Nucleus accumbens (tissue), 56 donors: ENCODE measurements at places on chromosomes 3 and 15.

GRCh38 chr15:59917504-59918157 lies 86.5 kb upstream of the FOXB1 start:
- peak; percentile 1 for DNase-seq

DNA sequence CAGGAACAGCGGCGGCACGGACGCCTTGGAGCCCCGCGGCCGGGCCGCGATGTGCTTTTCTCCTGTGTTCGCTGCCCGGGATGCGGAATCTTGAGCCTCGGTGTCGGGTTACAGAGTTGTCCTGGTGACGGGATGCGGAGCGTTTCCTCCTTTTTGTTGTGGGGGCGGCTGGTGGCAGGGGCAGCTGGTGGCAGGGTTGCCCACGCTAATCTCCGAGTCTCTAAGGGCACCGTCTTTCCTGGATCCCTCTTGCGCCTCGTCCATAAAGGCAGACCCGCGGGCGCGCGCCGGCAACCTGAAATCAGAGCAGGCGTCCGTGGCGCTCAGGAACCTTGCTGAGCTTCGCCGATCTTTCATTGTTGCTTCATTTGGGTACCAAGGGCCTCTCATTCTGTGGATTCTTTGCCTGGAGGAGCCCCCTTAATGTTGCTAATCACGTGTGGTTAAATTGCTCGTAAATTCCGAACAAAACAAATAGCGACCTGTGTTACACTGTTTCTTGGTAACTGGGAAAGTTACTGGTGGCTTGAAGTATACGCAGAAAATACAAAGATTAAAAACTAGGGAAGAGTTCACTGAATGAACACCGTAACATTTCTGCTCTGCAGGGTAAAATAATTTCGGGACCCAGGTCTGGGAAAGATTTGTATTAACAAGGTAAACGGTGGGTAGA lies 844 bp upstream of the PFN2 start:
- peak; percentile 49 for DNase-seq

GRCh38 chr15:84824260-84825007 lies 7.3 kb downstream of the ALPK3 start:
- DNase-seq: no peak

DNA sequence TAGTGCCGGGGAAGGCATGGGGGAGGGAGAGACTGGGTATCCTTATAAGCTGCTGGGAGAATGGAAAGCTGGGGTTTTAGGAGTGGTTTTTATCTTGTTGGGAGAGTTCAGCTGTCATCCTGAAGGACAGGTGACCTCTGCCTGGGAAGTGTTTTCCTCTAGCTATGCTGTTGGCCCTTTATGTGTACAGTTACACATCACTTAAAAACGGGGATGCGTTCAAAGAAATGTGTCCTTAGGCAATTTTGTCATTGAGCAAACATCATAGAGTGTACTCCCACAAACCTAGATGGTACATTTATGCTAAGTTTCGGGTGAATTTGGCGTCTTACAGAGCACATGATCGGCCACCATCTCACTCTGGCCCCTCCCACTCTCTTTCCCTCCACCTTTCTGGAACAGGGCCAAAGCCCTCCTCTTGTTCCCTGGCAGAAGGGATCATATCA lies 164.3 kb upstream of the NUDT16 start:
- DNase-seq: no peak

- DNase-seq: no peak
Measured at GRCh38 chr15:99502182-99502581, 63.6 kb upstream of the MEF2A start.

GRCh38 chr15:82966671-82967071 lies 14.2 kb upstream of the HOMER2 start:
- DNase-seq: no peak

DNA sequence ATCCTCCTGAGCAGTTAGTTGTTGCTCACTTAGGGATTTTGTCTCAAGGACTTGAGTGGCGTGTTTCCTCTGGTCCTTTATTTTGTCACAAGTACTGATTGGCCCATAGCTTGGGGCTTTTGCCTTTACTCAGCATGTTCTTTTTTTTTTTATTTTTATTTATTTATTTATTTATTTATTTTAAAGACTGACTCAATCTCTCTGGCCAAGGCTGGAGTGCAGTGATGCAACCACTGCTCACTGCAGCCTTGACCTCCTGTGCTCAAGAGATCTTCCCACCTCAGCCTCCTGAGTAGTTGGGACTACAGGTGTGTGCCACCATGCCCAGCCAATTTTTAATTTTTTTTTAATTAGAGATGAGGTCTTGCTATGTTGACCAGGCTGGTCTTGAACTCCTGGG lies 223.9 kb upstream of the TPM1 start:
- no peak for DNase-seq

DNA sequence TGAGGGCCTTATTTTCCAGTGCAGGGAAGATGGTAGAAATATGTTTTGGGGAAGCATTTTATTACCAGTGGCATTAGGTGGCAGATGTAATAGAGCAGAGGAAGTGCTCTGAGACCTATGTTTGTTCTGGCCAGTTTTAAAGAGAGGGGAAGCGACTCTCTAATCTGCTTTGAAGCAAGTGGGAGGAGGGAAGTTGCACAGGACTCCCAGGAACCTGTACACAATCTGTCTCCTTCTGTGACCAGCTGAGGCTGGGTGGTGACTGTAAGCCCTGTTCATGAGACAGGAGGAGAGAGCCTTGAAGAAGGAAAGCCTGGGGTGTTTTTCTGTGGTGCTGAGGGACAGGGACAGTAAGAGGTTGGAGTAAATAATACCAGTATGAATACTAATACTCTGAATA lies 60.5 kb downstream of the LPP start:
- DNase-seq: no peak

GRCh38 chr15:85559530-85559929 lies 179.1 kb downstream of the AKAP13 start:
- no peak for DNase-seq

GRCh38 chr3:30438126-30438525 lies 168.3 kb upstream of the TGFBR2 start:
- no peak for DNase-seq

GRCh38 chr3:143590660-143591059 lies 257.6 kb downstream of the SLC9A9 start:
- DNase-seq: no peak

GRCh38 chr15:46408312-46408711 lies 773.5 kb downstream of the SQOR start:
- no peak for DNase-seq

DNA sequence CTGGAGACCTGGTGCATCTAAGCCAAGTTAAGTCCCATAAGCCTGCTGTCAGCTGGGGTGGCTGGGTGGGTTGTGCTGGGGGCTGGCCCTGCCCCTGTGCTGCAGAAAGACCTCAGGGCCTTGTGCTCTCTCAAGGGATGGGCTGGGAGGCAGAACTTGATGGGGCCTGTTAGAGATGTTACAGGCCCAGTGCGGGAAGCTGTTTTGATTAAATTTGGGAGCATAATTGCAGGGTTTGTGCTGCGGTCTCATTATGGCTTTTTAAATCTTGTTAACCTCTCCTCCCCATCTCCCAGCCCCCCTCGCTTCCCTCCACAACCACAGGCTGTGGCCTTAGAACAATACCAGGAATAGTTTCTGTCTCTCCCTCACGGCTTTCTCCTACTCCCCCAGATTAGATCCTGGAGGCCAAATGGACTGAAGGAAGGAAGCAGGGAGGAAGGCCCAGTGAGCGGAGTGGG lies 87.6 kb upstream of the TLE3 start:
- DNase-seq: no peak

DNA sequence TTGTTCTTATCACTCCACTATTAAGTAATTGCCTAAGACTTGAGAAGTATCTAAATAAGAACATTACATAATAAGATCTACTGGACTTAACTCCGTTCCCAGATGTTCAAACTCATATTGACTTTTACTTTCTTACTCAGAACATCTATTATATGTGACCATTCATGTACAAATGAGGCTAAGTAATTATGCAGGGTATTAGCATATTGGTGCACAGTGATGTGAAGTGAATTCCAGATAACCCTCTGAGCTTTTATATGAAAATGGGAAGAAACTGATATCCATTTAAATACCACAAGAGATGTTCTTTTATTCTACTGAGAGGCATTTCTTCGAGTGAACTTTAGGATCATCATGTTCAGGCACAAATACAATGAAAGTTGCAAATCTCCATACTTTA lies 135.7 kb downstream of the ZPLD1 start:
- no peak for DNase-seq

DNA sequence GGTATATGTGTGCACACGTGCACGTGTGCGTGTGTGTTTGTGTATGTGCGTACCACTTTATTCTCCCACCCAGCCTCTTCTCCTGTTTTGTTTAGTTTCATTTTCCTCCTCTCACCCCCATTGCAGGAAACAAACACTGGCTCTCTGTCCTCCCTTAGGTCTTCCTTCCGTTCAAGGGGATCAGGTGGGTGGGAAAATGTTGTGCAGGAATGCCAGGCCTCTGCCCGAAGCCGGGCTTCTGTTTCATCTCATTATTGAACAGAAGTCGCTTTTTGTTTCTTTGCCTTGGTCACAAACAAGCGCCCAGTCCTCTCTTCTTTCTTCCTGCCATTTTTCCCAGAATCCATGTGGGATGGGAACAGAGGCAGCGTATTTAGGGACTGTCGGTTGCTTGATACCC lies 69.6 kb downstream of the IGF1R start:
- DNase-seq: no peak
